ENCODE measurements at places on chromosomes 2 and 18.
A peak's percentile ranks its signal among the peaks of the same experiment; 100 is the strongest.

DNA sequence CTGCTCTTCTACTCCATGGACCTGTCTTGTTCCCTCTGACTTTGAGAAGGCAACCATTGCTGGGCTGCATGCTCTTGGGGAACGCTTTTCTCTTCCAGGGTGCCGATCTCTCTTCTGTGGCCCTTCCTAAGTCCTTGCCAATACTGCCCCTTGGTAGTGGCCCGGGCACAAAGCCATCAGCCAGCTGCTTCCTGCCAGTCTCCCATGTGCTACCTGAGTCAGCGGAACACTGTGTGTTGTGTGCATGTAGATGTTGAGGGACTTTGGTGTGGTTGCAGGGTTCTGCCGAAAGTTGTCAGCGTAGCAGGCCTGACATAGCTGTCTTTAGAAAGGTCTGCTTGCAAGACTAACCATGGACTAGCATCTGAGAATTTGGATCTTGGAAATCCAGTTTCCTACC lies 35.4 kb downstream of the MGAT5 start:
- DNase-seq = no peak

DNA sequence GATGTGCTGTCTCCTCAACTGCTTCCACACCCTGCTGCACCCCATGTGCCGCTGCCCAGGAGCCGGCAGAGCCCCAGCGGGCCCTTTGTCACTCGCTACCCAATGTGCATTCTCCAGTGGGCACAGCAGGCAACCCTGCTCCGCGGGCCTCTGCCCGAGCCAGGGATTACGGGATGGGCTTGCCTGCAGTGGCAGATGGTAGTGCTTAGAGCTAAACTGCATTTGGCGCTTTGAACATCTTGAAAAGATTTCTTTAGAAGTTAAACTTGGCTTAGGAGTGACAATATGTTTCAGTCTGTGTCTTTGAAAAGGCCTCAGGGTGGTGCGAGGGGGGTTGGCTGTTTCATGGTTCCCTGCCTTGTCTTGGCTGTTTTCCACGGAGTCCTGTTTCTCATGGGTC lies 84.0 kb upstream of the BOD1L2 start:
- no peak for DNase-seq

GRCh38 chr2:64938607-64939285 lies 50.5 kb upstream of the SLC1A4 start:
- no peak for DNase-seq

DNA sequence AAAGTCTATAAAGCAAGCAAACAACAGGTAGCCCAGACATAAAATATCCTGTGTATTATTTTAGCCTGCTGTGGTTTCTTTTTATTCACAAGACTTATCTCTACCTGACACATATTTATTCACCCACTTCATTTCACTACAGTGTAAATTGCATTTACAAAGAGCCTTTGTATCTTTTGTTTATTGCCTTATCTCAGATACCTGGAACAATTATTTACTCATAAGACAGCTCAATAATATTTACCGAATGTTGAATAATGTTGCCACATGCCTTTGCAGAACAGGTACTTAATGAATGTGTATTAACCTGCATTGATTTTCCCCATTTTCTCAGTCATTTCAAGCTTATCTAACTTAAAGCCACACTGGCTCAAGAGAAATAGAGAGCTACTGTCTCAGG lies 603.6 kb downstream of the FBXO15 start:
- DNase-seq = no peak

- no peak for DNase-seq
These were observed 352.7 kb upstream of the SLC39A10 start for GRCh38 chr2:195304310-195304709.

DNA sequence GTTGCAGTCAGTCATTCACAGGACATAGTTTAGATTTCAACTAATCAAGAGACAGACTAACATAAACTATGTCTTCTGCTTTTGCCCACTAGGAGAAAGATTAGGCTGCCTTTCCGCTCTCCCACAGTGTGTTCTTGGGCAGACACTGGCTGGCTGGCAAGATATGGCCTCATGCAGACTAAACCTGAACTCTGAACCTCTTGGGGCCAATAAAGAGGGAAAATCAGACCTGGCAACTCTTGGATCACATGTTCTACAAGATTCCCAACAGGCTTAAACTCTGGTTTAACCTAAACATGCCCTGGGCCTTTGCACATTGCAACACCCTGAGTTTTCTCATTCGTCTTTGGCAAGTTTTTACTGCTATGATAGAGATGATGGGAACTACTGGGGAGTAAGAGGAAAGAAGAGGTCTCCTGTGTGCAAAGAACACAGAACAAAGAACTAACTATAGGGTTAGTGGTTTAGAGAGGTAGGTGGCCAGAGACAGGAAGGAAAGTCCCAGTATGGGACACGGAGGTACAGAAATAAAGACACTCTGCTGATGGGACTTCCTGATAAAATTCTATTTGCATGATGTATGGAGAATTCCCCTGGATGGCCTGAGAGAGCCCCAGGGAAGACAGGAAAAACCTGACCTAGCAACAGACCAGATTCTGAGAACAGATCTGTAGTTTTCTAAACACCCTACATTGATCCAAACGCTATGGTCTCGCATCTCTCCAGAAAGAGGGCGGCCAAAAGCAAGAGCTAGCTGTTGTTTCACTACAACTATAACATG lies 2.0 kb upstream of the ATRAID start:
- DNase-seq = no peak

DNA sequence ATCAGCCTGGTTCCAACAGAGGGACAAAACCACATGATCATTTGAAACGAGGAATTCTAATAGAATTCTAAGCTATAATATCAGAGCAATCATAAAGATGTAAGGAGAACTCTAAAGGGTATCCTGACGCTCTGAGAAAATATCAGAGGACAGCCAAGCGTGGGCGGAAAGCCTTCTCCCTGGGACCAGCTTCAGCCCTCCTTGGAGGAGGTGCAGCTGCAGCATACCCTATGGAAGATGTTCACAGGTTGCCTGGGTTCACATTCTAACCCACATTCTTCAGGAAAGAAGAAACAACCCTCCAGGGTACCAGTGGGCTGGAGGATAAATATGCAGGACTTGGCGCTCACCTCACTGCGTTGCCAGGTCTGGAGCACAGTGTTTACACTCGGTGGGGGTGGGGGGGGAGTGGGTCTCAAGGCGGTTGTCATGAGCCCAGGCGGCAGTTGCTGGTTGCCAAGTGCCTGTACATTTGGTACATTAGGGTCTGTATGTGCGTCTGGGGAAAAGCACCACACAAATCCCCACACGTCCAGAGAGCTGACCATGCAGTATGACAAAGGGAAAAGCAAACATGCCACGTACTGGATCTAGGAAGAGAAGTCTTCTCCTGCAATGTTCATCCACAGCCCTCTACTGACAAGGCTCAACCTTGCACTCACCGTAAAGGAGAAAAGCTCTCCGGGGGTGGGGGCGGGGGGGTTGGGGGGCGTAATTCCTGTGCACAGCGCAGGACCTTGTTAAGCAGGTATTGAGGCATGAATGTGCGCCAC lies 80.5 kb downstream of the CDH19 start:
- DNase-seq = no peak

DNA sequence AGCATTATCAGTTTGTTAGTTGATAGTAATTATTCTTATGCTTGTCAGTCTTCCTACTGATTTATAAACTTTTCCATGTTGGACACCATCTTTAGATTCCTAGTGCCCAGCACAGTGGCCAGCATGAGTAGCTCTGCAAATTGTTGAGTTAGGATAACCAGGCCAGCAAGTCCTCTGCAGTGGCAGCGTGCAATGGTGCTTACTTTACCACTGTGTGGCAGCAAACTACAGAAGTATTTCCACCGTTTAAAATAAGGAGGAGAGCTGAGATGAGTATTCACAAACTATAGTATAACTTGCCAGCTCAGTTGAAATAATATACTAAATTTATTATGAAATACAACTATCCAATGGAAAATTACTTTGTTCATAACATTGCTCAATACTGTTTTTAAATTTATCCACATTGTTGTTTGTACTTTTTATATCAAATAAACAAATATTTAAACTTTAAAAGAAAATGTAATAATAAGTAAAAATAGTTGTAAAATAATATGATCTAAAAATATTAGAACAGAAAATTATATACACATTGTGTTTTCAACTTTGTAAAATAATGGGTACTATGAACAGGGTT lies 9.3 kb upstream of the THADA start:
- peak; percentile 56 for DNase-seq

DNA sequence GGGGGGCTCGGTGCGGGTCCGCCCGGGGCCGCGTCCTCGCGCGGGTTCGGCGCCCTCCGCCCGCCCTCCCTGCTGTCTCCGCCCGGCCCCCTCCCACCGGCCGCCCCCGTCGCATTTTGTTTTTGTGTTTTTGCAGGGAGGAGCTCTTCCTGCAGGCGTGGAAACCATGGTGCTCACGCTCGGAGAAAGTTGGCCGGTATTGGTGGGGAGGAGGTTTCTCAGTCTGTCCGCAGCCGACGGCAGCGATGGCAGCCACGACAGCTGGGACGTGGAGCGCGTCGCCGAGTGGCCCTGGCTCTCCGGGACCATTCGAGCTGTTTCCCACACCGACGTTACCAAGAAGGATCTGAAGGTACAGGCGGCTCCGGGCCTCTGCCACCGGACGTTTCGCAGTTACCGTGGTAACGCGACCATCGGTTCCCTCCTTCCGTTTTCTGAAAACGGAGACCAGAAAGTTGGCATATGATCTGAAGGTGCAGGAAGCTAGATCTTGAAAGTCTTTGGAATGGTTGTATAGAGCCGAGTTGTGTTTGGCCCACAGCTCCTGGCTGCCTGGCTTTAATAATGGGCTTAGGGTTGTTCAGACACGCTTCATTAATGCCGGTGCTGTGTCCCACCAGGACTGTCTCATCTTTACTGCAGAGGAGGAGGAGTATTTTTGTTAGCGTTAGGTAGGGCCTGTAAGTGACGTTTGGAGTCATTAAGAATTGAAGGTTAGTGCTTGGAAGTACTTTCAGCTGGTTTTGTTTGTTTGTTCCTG lies 891 bp downstream of the KDM3A start:
- DNase-seq = peak; percentile 72

DNA sequence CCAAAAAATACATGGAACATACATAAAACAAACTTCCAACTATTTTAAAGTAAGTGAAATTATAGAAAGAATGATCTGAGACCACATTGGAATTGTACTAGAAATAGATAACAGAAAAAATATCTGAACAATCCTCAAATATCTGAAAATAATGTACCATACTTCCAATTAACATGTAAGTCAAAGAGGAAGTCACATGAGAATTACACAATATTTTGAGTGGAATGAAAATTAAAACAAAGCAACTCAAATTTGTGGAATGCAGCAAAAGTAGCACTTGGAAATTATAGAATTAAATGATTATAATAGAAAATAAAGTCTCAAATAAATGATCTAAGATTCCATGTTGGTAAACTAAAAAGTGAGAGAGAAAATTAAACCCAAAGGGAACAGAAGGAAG lies 38.3 kb upstream of the CTIF start:
- DNase-seq = no peak

DNA sequence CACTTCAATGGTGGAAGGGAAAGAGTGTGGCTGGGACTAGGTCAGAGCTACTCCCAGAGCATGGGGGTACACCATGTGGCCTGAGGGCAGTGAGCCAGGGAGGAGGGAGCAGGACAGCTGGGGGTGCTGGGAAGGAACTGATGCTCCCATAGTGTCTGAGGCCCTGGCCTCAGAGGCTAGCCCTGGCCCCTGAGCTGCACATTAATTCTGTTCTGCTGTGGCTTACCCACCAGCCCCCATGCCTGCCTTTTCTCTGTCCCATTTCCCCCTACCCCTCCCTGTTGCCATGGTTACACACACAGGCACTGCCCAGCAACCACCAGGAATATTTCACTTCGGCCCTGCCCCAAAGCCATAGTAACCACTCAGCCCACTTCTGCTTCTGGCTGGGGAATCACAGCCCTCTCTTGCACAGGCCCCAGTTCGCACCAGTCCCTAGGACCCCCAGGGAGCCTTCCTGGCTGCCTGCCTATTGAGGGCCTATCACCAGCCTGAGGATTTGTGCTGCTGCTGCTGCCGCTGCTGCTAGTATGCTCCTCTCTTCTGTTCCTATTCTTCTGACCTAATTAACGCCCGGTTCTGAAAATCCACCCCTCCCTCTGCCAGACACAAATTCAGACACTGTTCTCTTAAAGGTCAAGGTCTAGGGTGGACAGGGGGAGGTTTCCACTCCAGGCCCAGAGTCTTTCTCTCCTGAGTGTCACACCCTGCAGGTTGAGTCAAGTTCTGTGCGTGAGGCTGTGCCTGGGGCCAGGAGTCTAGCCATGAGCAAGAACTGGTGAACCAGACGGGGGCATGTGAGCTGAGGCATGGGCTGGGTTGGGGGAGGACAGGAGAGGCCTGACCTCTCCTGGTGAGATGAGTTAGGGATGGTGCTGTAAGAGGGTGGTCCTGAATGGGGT lies 87.1 kb upstream of the MCFD2 start:
- peak; percentile 87 for DNase-seq

DNA sequence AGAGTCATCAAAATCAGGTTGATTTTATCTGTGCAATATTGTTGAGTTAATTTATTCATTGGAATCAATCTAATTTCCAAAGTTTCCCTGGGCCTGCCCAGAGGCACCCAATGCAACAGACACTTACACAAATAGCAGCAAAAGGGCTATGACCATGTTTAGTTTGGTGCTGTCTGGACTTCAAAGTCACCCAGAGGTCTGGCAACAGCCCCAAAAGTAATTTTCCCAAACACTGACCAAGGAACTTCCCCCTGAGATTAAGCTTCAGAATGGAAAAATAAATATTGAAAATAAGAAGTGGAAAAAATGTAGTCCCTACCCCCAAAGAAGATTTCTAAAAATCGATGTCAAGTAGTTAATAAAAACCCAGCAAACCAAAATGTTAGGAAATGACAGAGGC lies 70.9 kb upstream of the RNF152 start:
- DNase-seq = no peak

- DNase-seq = no peak
These were observed 105.7 kb downstream of the KYNU start for GRCh38 chr2:142983174-142983573.

GRCh38 chr2:123179526-123179925 lies 845.6 kb upstream of the CNTNAP5 start:
- no peak for DNase-seq

GRCh38 chr18:25136416-25137196 lies 215.4 kb downstream of the ZNF521 start:
- DNase-seq = no peak

GRCh38 chr2:217527590-217528202 lies 475.1 kb downstream of the TNS1 start:
- no peak for DNase-seq

DNA sequence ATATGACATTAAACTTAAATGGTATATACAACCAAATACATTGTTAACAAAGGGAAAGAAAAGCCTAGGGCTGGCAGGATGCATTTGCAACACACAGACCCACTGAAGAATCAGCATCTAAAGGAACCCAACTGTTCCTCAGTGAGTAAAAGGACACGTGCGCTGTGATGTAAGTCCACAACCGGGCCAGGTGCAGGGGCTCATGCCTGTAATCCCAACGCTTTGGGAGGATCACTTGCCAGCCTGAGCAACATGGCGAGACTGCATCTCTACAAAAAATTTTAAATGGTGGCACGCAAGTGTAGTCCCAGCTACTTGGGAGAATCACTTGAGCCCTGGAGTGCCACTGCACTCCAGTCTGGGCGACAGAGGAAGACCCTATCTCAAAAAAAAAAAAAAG lies 3.9 kb downstream of the DTNB start:
- DNase-seq = no peak
